Stimulated activated CD4-positive, alpha-beta T cell treated with anti-CD3 and anti-CD28 coated beads, Interleukin-15, amount 100 ng/mL, for 1 hour (primary cell): ENCODE measurements at places on chromosomes 2 and 18.

DNA sequence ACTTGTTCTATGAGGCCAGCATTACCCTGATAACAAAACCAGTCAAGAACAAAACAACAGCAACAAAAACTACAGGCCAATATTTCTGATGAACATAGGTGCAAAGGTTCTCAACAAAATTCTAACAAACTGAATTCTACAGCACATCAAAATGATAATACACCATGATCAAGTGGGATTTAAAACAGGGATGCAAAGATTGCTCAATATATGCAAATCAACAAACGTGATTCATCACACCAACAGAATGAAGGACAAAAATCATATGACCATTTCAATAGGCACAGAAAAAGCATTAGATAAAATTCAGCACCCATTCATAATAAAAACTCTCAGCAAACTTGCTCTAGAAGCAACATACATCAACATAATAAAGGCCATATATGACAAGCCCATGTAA, 173.6 kb downstream of the CAMKMT start:
- no peak for DNase-seq

- no peak for DNase-seq
Observed at GRCh38 chr2:28895189-28895893, 874 bp downstream of the WDR43 start.

- DNase-seq = no peak
Observed at GRCh38 chr2:7676714-7677113, 759.5 kb downstream of the RNF144A start.

DNA sequence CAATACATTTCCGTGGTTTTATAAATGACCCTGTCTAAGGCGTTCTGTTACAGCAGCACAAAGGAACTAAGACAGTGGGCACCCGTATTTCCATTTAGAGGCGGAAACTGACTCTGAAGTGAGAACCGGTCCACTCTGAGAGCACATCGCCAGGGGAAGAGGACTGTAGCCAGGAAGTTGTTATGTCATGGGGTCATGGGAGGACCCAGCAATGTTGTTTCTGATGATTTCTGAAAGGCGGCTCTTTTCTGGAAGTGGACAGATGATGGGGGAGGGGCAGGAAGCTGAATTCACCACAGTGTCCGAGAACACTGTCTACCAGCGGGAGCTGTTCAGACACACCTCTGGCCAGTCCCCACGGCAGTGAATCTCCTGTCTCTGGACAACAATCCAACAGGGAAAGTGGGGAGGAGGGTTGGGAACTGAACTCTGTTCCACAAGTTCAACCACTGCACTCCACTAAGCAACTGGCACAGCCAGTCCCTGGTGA, 2.1 kb upstream of the LRRFIP1 start:
- no peak for DNase-seq

DNA sequence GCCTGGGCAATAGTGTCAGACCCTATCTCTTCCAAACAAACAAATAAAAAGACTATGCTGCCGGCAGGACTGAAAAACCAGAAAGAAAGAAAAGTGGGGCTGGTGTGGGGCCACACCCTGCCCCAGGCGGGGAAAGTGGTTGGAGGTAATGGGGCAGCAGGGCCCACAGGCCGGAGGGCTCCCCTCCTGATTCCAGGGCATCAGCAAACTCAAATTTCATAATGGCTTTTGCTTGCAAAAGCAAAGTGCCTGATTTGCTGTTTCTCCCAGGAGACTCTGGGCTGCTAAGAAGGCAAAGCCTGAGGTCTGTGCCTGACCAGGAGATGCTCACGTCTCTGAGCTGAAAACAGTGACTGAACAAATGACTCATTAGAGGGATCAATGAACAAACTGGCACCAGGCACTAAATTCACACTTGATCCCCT, 121.9 kb downstream of the HDAC4 start:
- DNase-seq = no peak
